ENCODE measurements at places on chromosomes 2 and 18.
A peak's percentile ranks its signal among the peaks of the same experiment; 100 is the strongest.

GRCh38 chr2:128410035-128410757 lies 91.5 kb upstream of the HS6ST1 start:
- no peak for DNase-seq

GRCh38 chr18:2655178-2655953 lies at the start of gene SMCHD1:
Gene SMCHD1 (plus strand): TSS chr18:2655726. CDS start chr18:2656076, 350 bp downstream.
- DNase-seq = no peak

- no peak for DNase-seq
Observed at GRCh38 chr2:3126911-3127621, 250.6 kb downstream of the EIPR1 start.

- DNase-seq = no peak
Observed at GRCh38 chr18:7577706-7578105, 10.6 kb downstream of the PTPRM start.

GRCh38 chr18:42033137-42033810 lies 78.2 kb downstream of the PIK3C3 start:
- DNase-seq = no peak

DNA sequence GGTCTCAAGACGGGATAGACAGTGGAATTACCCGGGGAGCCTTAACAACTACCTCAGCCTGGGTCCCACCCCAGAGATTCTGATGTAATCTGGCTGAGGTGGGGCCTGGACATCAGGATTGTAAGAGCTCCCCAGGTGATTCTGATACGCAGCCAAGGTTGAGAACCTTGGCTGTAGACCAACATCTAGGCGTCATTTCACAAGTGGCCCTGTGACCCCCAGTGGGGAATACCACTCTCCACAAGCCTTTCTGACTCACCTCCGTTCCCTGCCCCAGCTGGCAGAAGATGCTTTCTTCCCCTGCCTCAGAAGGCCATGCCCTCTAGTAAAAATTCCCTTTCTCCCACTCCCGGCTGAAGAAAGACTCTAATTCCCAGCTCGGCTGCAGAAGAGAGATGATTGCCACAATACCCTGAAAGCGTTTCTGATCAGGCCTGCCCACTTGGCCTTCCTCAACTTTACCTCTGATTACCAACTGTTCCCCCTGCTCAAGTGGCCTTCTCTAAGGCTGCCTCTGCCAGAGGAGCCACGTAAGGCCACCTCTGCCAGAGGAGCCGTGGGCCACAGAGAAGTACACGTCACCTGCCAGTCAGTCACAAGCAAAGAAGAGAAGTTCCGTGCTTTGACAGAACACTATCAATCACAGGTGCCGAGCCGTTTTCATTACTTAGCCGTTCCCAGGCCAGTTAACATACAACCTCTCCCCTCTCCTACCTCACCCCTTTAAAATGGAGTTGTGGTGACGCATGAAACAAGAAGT lies 116.8 kb upstream of the PKDCC start:
- DNase-seq = peak; percentile 64

DNA sequence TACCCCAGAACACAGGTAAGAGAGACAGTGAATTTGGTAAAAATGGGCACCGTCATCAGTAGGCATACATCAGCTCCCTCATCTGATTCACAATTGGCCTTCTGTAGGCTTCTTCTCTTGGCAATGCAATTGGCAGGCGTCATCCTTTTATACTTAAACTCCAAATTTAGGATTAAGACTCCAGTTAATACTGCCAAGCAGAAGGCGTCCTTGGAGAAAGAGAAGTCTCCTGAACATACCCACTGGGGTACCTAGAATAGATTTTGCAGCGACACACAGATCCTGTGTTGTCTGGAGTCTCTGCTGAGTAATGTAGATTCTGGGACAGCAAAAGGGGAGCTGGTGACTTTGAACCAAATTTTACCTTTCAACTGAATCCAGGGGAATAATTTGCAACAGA lies 592 bp upstream of the METAP1D start:
- no peak for DNase-seq

DNA sequence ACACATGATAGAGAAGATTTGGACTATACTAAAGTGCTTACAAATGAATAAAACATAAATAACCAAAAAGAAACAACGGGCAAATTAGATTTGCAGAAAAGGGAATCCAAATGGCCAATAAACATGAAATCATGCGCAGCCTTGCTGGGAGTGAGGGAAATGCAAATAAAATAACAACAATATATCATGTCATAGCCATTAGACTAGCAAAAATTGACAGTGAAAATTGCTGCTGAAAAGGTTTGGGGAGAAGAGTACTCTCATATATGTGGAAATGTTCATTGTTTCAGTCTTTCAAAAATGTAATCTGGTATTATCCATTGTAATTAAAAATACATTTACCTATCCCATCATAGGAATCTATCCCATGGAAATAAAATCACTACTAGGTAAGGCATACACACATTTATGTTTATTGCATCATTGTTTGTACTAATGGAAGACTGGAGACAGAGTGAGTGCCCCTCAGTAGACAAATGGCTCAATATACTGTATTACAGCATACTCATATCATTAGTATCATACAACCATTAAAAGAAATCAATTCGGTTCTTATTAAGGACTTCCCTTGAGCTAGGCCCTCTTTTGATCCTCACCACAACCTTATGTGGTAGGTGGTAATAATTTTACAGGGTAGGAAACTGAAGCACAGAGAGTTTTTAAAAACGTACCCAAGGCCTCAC lies 94.1 kb upstream of the MSTN start:
- no peak for DNase-seq

- peak; percentile 78 for DNase-seq
Observed at GRCh38 chr2:105886029-105886454, 141.3 kb downstream of the NCK2 start.

DNA sequence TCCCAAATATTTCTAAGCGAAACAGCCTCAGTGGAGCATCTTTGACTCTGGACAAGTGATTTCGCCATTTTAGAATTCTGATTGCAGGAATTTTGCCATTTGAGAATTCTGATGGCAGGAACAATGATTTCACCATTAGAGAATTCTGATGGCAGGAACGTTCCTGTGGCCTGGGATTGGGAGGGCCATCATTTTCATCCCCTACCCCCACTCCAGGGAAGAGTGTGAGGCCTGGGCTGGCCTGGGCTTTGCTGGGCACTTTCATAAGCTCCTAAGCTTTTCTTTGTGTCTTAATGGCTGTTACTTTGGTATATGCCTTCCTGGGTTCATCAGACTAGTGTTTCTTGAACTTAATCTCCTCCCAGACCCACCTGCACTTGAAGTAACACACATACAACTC lies 129.3 kb upstream of the EPAS1 start:
- no peak for DNase-seq

GRCh38 chr2:105929516-105929915 lies 184.8 kb downstream of the NCK2 start:
- no peak for DNase-seq

- DNase-seq = no peak
Observed at GRCh38 chr2:239642406-239643004, 241.7 kb upstream of the HDAC4 start.

DNA sequence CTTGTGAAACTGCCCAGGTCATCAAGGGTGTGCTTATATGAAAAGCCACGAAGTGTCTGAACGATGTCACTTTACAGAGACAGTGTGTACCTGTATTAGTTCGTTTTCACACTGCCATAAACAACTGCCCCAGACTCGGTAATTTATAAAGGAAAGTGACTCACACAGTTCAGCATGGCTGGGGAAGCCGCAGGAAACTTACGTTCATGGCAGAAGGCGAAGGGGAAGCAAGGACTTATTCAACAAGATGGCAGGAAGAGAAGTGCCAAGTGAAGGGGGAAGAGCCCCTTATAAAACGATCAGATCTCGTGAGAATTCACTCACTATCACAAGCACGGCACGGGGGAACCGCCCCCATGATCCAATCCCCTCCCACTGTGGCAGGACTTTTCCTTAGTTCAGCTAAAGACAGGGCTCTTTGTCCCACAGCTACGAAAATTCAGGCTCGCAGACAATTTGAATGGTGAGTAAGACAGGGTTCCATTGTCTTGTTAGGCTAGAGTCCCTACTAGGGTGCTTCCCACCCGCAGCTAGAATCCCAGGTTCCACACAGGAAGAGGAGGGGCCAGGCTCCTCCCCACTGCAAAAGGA lies 20.1 kb downstream of the TMEM177 start:
- DNase-seq = no peak

GRCh38 chr2:33457556-33458247 lies 18.7 kb upstream of the RASGRP3 start:
- DNase-seq = no peak

DNA sequence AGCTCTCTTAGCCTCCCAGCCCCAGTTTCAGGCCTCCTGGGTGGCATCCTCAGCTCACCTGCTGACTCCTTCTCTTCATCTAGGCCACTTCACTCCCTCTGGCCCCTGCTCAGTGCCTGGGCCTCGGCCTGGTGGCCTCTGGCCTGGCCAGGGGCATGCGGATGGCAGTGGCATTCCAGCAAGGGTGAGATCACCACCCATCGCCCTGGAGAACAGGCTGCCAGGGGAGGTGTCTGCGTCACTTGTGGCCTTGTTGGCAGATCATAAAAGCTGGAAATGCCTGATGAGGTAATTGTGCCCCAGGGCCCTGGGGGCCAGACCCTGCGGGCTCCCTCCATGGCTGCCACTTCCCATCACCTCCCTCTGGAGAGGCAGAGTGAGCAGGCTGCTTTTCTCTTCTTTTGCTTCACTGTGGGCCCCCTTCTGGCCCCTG lies 72.5 kb upstream of the SMAD2 start:
- peak; percentile 44 for DNase-seq

- DNase-seq = no peak
Observed at GRCh38 chr2:66789741-66790140, 354.8 kb downstream of the MEIS1 start.

GRCh38 chr2:105545730-105546627 lies 147.1 kb upstream of the FHL2 start:
- DNase-seq = no peak
